ENCODE measurements at places on chromosomes 5 and 9.

DNA sequence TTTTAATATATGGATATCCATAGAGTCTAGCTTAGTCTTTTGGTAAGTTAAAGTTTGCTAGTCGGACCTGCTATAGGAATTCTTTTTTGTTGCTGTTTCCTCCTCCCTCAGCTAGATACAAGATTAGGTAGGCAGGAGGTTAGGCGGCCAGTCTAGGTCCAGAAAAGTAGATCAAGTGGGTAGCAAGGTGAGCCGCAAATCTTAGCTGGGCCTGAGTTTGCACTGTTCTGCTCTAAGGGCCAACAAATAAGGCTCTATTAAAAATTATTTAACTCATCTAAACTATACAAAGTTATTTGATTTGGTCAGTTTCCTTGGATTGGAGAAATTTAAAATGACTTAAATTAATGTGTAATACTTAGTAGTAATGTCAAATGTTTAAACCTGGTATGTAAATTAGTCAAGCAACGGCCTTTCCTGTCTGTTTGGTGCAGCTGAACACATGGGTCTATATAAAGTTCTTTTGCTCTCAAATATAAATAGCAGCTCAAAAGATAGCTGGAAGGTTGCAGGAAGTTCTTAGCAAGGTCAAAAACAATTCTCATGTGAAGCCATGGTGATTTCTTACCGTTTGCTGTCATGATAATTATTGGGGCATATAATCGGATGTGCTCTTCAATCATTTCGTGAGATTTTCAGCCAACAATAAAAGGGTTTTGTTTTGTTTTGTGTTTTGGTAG is 72.0 kb downstream of the PRKACG start:
- no peak for DNase-seq

- DNase-seq, result no peak
Measured at GRCh38 chr9:136021872-136022681, 60.9 kb upstream of the UBAC1 start.

DNA sequence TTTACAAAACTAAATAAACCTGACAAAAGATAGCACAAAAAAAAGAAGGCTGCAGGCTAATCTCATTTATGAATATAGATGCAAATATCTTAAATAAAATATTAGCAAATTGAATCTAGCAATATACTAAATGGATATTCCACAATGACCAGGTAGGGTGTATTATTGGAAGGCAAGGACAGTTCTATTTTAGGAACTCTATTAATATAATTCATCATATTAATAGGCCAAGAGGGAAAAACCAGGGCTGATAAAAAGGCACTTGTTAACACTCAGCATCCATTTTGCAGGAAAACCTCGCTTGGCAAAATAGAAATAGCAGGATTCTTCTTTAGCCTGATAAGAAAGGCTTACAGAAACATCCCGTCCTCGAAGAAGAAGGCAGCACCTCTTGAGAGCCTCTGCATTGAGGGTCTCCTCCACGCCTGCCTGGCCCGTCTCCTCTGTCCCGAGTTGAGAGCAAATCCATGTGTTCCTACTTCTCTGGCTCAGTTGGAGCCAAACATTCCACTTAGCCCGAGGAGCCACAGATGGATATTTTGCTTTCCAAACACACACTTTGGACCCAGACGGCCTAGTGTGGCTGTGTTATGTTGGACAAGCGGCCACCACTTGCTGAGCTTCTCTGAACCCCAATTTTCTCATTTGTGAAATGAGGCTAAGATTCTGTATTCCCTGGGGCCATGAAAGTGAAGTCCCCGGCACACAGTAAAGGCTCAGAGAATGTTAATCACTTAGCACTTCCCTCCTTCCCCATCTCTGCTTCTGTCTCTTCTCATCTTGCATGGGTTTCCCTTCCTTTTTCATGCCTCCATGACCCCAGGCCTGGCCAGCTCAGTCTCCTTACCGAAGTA is 181.8 kb upstream of the MVB12B start:
- DNase-seq, result no peak

DNA sequence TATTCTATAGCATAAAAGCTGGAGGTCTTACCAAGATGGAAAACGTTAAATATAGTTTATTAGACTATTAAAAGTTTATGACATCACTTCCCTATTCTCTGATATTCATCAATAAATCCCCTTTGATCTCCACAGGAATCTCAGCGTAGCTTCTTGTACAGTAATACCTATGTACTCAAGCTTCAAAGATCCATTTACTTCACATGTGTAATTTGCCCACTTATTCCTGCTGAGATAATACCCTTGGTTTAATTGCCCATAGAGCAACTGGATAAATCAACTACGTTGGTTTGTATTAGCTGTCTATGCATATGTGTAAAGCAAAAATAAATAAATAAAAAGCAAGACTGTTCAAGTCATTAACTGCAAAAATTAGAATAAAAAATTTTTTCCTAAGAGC is 219.7 kb downstream of the EFNA5 start:
- no peak for DNase-seq

DNA sequence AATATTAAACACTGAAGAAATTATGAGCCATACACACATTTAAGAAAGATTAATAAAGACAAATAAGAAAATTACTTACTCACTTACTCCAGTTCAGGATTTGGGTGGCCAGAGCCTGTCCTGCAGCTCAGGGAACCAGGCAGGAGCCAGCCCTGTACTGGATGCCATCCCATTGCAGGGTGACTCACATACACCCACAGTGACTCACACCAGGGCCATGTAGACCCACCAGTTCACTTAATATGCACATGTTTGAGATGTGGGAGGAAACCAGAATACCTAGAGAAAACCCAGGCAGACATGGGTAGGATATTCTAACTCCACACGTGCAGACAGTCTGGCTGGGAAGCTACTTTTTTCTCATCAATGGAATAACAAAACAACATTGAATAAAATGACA is 49.6 kb upstream of the ADRB2 start:
- no peak for DNase-seq

- no peak for DNase-seq
Measured at GRCh38 chr9:131781069-131781468, 41.2 kb upstream of the RAPGEF1 start.

- no peak for DNase-seq
Measured at GRCh38 chr5:83967417-83967816, 246.8 kb upstream of the HAPLN1 start.

DNA sequence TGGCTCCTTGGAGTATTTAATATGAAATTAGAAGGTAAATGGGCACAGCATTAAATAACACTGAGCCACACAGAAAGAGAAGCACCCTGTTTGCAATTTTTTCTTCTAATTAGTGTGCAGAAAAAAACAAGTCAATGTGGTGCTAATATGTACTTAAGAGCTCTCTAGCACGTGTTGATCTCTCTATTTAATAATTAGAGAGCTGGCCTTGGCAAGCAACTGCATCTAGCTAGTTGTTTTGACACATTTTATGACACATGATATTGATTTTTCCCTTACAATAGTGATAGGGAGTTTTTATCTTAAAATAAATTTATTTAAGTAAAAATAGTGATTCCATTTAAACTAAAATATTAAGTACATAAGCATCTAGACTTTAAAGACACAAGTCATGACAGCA is 54.5 kb upstream of the NUDT12 start:
- peak; percentile 57 for DNase-seq

GRCh38 chr9:98888801-98889421 is 54.8 kb upstream of the COL15A1 start:
- DNase-seq, result no peak

GRCh38 chr5:154385236-154385512 is 60.6 kb upstream of the SAP30L start:
- DNase-seq, result no peak

GRCh38 chr5:53482717-53483638 is 2.5 kb downstream of the FST start:
- no peak for DNase-seq

DNA sequence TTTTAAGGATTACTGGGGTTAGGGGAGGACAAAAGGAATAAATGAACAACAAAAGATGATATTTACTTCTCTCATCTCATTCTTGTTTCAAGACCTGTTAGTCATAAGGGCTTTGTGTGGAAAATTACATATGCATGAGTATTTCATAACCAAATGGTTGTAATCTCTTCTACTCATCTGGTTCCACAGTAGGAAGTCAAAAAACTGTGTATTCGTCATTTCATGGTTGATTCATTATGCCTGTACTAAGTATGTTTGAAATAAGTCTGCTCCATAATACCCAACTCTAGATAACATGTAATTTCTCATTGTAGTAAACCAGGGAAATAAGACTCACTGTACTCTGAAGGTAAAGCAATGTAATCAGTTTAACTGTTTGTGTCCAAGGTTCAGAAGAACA is 212.9 kb downstream of the ARRDC3 start:
- DNase-seq, result no peak

DNA sequence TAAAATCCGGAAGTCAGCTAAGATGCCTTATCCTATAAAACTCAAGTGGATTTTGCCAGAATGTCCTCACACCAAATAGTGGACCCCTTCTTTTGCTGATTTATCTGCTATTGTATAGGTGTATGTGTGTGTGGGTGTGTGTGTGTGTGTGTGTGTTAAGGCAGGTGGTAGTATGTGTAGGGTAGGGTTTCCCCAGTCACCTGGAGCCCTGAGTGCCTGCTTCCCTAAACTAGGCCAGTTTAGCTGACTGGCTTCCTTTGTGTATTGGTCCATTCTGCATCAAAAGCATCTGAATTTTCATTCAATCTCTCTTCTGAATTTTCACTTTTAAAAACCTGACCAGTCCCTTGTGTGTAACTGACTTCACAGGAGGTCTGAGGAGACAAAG is 42.2 kb upstream of the LCP2 start:
- DNase-seq, result no peak

Data from NCI-H1105 (cell line).